Left forelimb (tissue), 1 donor: ENCODE measurements at places on chromosomes 3 and 15.

DNA sequence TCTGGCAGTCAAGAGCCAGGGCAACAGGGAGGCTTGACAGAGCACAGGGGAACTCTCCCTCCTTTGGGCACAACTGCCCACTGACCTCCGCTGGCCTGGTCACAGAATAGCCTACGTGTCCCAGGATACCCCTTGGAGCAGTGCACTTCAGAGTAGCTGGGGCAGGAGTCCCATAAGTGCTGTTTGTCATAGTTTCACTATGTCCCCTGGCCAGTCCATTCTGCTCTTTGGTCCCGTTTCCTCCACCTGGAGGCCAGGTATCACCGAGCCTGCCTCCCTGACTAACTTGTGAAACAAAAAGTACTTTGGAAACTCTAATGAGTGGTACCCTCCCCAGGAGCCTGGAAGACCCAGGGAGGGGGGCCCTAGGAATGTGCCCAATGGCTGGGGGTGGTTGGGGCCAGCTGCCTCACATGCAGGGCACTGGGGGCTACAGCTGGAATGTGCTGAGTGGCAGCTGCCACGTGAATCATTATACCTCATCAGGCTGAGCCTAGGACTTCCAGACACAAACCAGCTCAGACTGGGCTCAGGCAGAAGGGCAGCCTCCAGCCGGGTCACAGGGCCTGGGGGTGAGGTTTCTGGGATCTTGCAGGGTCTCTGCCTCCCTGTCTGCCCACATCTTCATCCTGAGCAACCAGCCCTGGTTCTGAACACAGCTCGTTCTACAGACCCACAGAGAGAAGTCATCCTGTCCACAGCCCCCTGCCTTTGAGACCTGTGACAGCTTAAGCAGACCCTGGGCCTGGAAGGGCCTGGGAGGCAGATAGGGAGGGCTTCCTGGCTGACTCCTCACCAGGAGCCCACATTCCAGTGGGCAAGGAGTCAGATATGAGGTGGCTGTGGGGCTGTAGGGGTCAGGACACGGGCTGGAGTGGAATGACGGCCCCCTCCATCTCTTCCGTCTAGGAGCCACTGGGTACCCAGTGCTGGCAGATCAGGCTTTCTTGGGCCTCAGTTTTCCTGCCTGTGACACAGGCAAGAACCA, 914 bp upstream of the PTH1R start:
- DNase-seq = no peak

GRCh38 chr3:157502916-157503595, at the start of gene VEPH1:
Gene VEPH1 (minus strand): TSS chr3:157503416. CDS start chr3:157495349, 8,067 bp downstream.
- no peak for DNase-seq

GRCh38 chr15:59360896-59361295, 11.8 kb downstream of the MYO1E start:
- DNase-seq = no peak

GRCh38 chr15:85324202-85324601, 56.2 kb upstream of the AKAP13 start:
- DNase-seq = no peak

DNA sequence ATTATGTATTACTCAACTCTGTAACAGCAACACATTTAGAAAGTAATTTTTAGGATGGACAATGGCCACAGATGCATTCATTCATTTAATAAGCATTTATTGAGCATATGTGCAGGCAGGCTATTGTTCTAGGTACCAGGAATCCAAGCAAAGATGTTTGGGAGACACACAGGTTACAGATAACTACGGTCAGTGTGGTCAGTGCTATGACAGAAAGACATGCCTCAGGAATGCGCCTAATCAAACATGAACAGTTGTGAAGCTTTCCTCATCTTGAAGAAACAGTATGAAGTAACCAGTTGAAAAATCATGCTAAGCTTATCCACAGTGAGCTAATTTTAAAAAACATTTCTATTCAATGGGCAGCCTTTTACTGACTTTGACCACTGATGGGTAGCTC, 155.4 kb upstream of the CCDC54 start:
- no peak for DNase-seq

DNA sequence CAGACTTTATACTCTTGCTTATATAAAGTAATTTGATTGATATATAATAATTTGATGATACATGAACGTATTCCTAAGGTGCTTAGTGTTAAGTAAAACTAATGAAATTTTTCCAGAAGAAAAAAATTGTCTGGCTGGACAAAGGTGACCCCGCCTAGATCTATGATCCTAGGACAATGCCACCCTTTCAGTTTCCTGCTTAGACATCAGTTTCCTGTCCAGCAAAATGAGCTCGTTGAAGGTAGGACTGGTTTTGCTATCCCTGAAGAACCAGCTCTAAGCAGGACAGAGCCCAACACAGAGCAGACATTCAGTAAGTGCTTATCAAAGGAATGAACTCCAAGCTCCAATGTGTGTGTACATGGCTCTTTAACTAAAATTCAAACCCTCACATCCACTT, 80.8 kb upstream of the SNTN start:
- no peak for DNase-seq

GRCh38 chr3:19702416-19703078, 231.5 kb downstream of the EFHB start:
- DNase-seq = no peak
